ENCODE measurements at places on chromosomes 6 and 20.

GRCh38 chr6:130557481-130558112 is 191.8 kb downstream of the TMEM200A start:
- no peak for DNase-seq

DNA sequence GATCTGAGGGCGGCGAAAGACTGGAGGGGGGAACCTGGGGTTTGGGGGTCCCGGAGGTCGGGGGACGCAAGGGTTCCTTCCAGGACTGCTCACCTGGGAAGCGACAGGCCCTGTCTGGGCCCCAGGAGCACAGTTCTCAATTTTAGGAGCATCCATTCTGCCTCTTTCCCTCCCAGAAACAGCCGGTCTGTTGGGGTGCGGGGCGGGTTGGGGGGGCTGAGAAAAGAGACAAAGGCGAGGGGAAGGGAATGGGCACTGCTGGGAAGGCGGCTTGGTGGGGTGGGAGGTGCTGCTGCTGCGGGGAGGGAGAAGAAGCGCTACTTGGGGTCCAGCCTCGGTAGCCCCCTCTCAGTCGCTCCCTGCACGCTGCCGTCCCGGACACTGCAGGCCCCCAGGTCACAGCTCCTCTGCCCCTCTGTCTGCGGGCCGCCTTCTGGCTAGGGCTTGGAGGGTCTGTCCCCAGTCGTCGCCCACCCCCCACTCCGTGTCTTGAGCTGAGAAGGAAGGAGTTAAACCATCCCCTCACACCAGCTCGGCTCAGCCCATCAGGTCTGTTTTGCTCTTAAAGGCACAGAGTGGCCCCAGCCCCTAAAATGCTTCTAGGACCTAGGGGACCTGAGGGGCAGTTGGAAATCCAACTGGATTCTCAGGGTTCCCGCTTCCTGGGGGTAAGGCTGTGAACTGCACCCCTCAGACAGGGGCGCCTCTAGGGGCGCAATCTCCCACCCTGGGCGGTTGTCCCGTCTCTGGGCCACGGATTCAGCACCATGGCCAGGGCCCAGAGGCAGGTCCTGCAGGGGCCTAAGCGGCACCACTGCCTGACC is 690 bp downstream of the GDAP1L1 start:
- DNase-seq: peak; percentile 94

GRCh38 chr6:113396730-113397129 is 460.4 kb upstream of the MARCKS start:
- DNase-seq: no peak

GRCh38 chr20:4552075-4552640 is 169.6 kb upstream of the PRND start:
- no peak for DNase-seq

GRCh38 chr20:43096931-43097260 is 92.8 kb downstream of the PTPRT start:
- DNase-seq: no peak

- DNase-seq: no peak
These were observed 199.1 kb upstream of the BTBD3 start for GRCh38 chr20:11718474-11719094.

DNA sequence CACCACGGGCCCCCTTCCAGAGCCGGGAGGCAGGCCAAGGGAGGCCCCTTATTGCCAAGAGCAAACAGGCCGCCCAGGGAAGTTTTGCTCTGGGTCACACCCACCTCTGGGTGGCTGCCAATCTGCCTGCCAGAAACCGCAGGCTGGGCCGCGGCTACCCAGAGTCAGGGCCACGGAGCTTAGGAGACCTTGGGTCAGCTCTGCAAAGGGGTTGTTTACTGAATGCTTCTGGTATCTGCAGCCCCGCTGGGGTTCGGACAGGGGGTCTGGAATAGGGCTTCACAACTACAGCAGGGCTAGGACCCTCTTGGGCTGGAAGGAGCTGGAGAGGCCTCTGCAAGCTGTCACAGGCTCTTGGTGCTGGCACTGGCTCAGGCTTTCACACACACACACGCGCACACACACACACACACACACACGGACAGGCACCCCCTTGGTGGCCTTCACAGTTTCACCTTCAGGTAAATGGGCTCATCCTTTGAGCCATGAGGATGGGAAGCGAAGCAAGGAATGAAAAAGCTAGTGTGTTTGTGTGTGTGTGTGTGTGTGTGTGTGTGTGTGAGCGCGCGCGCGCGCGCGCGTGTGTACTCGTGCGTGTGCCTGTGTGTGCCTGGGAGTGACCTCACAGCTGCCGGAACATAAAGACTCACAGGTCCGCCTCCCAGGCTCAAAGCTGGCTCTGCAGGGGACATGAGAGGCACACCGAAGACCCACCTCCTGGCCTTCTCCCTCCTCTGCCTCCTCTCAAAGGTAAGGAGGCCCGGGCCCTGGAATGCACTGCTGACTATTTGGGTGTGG is at the start of gene CCN5:
Gene CCN5 (plus strand): TSS at position 669 of the 798 bp plus-strand sequence. CDS start 22 bp downstream, at position 691.
- peak; percentile 90 for DNase-seq

GRCh38 chr6:37230104-37230503 is 27.5 kb upstream of the TBC1D22B start:
- no peak for DNase-seq

DNA sequence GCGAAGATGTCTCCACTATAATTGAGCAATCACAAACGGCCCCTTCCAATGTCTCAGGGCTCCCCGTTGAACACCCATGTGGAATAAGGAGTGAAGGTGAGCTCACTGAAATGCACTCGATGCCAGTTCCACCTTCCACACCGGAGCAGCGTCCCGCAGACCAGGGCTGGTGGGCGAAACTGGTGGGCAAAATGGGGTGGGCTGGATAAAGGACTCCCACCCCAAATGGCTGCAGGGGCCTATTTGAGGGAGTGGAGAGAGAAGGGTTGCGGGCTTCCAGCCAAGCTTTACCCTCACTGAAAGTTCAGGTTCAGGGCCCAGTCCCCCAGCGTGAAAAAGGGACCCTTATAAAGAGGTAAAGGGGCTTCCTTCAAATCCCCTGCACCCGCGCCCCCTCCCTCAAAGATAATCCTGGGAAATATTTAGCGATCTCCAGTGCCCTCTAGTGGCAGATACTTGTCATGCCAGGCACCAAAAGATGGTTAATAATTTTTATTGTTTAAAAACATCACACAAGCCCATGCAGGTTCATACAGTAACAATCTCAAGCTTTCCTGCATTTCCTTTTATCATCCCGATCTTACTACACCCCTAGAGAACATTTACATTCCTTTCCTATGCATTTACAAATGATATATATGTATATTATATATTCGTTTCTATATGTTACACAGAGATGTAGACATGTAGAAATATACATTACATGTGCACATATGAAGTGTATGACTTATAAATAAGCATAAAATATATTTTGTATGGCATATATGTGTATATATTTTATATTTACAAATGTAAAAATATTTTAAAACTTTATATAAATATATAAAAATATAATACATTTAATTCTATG is 58.2 kb upstream of the NKX2-2 start:
- DNase-seq: peak; percentile 11

DNA sequence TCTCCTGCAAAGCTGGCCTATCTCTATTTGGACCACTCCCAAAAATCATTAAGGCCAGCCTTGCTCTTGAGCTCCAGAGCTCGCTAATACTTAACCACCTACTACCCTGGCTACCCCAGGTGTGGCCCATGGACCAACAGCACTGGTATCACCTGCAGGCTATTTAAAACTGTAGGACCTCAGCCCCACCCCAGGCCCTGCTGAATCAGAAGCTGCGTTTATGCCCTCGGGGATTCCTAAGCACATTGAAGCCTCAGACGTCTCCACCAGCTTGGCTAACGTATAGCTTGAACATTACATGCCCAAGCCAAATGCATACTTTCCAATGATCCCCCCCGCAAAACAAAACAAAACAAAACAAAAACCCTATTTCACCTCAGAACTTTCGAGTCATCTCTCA is 19.7 kb upstream of the SPAG4 start:
- DNase-seq: no peak

- peak; percentile 40 for DNase-seq
These were observed 7.6 kb downstream of the GSS start for GRCh38 chr20:34948030-34948429.

DNA sequence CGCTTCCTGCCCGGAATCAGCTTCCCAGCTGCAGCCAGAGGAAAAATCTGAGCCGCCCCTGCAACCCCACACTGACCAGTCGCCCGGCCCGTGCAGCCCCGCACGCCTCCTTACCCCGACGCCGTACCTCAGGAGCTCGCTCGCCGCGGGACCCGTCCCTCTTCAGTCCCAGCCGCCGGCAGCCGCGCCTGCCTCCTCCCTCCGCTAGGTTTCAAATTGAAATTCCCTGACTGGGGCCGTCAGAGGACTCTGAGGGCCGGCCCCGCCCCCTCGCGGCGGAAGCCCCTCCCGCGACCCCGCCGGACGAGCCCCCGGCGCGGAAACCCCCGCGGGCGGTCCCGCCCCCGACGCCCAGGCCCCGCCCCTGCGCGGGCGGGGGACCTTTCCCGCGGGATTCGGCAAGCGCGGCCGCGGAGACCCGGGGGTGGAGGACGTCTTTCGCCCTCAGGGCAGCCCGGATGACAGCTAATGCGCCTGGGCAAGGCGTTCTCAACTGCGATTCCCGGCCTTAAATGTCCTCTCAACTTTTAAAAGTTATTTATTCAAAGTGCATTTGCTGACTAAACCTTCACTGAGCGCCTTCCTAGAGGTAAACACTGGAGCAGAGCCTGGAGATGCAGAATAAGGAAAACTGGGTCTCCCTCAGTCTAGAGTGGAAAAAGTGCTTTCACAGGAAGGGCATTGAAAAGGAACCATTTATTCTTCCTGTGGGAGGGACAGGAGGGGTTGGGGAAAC is at the start of gene EPB41L2:
Gene EPB41L2 (minus strand): TSS at position 218 of the 736 bp plus-strand sequence. CDS start 106,760 bp downstream, outside the sequence.
- peak; percentile 84 for DNase-seq

DNA sequence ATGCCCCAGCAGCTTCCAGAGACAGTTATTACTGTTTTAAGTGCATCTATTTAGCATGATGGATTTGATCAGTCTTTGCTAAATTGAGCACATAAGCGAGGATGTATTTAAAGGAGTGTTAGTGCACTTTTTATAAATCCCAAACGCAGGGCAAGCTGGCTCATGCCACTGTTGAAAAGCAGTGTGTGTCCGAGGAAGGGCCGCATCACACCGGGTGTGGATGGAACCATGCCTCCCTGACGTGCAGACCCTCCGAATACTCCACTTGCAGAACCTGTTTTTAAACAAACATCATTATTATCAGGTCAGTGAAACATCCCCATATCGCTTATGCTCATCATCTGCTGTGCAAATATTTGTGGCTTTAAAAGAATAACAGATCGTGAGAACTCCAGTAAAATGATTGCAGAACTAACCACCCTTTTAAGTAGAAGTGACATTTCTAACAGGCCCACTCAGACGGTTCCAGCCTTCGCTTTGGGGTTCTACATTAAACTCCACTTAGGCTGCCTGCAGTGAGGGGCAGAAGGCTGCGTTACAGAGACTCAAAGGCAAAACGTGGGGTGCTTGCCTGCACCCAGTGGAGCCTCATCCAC is 190.1 kb downstream of the CDH4 start:
- DNase-seq: no peak

DNA sequence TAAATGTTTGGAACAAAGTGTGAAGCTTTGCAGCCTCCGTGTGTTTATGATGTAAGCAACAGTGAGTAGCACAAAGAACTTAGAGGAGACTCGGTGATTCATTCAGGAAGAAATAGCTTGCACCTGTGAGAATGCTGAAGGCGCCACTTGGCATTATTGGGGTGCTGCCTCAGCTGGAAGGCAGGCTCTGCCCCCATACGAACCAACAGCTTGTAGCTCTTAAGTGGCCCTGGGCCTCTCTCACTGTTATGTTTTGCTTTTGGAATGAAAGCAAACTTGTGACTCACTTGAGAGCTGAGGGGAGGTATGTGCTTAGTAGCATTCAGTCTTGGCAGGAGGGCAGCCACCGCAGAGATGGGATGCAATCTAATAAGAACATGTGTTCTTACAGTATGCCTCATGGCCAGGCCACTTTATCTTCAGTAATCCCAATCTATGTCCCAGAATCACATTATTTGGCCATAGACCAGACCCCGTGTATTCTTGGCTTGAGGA is 310.7 kb downstream of the EYA4 start:
- DNase-seq: peak; percentile 67

GRCh38 chr20:210809-211502 is 16.1 kb upstream of the DEFB129 start:
- no peak for DNase-seq

DNA sequence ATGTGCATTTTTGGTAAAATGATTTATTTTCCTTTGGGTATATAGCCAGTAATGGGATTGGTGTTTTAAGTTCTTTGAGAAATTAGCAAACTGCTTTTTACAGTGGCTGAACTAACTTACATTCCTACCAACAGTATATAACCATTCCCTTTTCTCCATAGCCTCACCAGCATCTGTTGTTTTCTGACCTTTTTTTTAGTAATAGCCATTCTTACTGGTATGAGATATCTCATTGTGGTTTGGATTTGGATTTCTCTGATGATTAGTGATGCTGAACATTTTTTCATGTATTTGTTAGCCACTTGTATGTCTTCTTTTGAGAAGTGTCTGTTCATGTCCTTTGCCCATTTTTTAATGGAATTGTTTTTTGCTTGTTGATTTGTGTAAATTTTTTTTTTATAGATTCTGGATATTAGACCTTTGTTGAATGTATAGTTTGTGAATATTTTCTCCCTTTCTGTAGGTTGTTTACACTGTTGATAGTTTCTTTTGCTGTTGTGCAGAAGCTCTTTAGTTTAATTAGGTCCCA is 42.3 kb downstream of the STK4 start:
- no peak for DNase-seq

DNA sequence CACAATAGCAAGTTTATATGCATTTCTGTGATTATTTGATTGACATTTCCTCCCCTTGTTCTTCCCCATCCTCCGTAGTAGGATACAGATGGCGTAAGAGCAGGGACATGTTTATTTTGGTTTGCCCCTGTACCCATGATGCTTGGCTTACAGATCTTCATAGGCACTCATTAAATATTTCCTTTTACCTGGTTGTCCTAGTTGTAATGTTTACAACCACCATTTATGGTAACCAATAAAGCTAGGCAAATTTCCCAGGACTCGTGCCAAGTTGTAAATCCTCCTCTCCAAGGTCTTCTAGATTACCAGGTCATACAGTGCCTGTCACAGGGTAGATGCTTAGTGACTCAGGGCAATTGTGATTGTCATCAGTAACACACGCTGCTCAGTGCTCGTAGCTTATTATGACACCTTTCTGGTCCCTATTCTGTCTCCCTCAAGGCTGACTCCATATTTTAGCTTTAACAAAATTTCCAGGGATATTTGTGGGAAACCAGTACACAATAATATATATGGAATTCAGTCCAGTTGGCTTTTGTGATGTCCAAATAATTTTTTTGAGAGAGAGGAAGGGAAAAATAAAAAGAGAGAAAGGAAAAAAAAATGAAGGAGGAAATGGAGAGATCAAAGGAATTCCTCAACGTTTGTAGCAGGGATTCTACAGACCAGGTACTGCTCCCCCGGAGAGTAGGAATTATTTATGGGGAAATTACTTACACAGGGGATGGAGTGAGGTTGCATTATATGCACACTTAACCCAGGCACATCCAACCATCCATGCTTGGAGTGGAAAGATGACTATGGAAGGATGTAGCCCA is 24.6 kb downstream of the CYP24A1 start:
- DNase-seq: no peak

GRCh38 chr6:46993846-46994245 is 48.3 kb downstream of the ADGRF1 start:
- DNase-seq: peak; percentile 47

GRCh38 chr20:35757098-35757705 is 14.6 kb upstream of the PHF20 start:
- no peak for DNase-seq

- no peak for DNase-seq
These were observed 16.5 kb upstream of the TINAG start for GRCh38 chr6:54291738-54292137.

GRCh38 chr6:107692351-107692750 is 131.8 kb downstream of the SCML4 start:
- no peak for DNase-seq

GRCh38 chr6:157471895-157472686 is 91.1 kb downstream of the ZDHHC14 start:
- no peak for DNase-seq
